Activated CD4-positive, CD25-positive, alpha-beta regulatory T cell (primary cell): ENCODE measurements at places on chromosomes 6 and 20.

DNA sequence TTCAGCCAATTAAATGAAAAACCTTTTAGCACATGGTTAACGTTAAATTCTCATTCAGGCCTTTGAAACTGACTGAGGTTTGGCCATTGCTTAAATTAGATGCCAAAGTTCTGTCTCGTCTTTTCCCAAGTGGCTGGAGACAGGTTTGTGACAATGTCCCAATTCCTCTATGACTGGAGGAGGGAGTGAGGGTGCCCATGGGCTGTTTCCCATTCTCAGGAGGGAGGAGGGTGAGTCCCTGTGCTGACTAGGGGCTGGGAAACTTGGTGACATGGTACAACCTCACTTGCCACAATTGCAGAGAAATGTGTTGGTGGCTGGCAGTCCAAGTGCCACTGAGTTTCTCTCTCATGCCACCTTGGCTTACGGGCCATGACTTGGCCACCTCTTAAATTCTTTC lies 63.9 kb upstream of the ENPP5 start:
- DNase-seq, result no peak

- DNase-seq, result no peak
These were observed 468.1 kb downstream of the CD83 start for GRCh38 chr6:14585689-14586088.

DNA sequence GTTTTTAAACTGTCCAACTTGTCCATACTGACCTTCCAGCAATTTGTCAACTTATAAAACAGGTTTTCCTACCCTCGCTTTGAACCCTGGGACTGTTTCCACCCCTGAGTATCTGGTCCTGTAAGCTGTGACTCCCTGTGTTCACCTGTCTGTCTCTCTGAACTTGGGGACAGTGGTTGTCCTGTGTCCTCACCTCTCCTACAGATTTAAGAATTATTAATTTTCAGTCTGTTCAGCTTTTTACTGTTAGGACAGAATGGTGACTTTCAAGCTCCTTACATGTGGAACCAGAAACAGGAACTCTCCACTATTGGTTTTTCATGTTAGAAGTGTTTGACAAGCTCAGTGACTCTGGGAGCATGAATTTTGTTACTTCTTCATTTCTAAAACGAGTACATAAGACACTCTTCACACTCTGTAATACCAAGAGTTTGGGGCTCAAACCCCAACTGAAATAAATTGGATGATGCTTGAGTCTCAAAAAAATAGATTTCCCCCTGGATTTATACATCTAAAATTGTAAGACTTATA lies 713.9 kb downstream of the COL12A1 start:
- DNase-seq, result no peak

DNA sequence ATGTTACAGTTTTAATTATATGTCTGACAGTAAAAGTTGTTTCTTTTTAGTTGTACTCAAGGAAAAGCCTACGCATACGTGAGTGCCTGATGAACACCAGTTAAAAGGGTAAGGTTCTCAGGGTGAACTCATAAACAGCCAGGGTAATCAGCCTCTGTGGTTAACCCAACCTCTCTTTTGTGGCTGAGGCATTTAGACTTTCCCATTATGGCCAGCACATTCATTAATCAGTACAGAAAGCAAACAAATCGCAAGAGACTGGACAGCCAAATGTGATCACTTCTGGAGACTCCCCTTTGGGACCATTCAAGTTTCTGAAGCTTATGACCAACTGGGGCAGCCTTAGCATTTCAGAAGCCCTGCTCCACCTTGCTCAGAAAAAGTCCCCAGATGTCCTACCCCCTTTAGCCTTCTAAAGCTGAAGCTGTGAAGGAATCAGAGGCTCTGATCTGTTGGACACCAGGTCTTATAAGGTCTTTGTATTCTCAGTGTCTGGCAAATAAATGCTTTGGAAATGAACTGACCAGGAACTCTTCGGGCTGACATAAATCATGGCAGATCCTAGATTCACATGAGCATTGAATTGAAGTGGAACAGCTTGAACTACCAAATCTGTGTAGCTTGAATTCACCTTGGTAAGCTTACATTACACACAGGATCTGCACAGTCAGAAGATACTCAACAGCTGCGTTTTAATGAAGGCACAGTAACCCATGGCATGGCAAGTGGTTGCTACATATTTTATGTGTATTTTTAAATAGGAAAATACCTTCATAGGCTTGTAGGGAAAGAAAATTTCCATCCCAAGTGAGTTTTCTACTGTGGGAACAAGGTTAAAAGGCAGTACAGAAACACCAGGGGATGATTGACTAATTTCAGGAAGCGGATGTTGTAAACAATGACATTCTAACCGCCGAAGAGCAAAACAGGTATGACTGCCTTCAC lies 18.7 kb downstream of the IL20RA start:
- no peak for DNase-seq
